Hematopoietic multipotent progenitor cell treated with erythropoietin and hydrocortisone succinate and interleukin-3 and kit ligand, for 8 days (in vitro differentiated cells): ENCODE measurements at places on chromosomes 1 and 21.

GRCh38 chr1:7401814-7402547, 369.1 kb upstream of the VAMP3 start:
- DNase-seq: no peak

- no peak for DNase-seq
Observed at GRCh38 chr1:193335806-193336428, 149.5 kb upstream of the B3GALT2 start.

DNA sequence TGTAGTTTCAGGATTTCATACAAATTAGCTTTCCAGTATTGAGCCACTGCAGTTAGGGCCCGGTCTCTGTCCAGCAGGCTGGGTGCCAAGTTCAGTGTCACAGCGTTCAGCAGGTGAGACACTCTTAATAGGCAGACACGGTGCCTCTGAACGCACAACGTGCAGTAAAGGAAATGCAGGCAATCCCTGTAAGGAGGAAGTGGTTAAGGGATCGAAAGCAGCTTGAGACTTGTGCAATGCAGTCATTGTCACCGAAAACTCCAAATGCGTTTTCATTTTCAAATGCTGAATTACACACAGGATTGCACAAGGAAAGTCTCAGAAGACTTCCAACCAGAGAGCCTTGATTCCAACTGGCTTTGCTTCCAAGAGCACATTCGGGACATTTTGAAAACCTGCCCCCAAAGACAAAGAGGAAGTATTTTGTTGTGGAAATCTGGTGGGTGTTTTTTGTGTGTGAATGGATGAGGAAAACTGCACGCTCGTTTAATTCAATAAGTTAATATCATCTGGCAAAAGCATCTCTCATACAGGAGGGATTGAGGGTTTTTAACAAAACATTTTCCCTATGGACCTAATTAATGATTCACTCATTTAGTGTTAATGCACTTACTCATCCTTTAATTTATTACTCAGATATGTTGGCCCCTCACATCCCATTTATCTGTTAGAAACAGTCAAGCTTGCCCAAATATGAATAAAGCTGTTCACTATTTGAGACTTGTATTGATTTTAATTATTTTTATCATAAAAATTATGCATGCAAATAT, 61.6 kb downstream of the PTGS2 start:
- peak; percentile 25 for DNase-seq

DNA sequence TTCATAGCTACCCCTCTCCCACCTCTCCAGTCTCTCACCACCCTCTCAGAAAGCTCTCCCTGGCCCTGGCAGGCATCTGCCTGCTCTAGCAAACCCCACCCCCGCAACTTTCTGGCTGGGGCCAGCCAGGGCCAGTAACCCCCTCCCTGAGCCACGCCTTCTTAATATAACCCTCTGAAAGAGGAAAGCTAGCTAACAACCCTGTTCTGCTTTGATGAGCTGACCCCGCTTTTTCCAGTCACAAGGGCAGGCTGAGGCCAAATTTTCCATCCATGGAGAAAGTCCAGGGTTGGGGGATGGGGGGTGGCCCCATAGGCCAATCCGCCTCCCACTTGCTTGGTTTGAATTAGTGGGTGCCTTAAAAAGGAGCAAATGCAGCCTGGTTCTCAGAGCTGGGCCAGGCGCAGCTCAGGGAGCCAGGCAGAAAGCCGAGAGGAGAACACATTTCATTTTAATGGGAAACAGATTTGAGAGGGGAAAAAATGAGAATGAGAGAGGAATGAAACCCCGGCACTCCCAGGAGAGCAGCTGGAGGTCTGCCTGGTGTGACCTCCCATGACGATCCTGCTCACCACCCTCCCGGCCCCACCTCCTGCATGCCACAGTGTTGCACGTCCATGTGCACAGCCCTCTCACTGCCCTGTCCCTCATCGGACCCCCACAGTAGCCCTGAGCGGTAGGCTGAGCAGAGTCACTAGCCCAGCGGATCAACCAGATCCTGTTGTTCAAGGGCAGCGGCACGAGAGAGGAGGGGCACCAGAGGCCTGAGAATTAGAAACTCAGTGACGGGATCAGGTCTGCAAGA, 62.3 kb downstream of the OPTC start:
- DNase-seq: no peak

GRCh38 chr21:43295066-43295958, 126.5 kb downstream of the CRYAA start:
- no peak for DNase-seq
